ENCODE measurements at places on chromosomes 11 and 22. TPM values are rescaled to one million over a fixed set of nuclear protein-coding genes. Genes with fewer than 3 reads are reported as not detected.

DNA sequence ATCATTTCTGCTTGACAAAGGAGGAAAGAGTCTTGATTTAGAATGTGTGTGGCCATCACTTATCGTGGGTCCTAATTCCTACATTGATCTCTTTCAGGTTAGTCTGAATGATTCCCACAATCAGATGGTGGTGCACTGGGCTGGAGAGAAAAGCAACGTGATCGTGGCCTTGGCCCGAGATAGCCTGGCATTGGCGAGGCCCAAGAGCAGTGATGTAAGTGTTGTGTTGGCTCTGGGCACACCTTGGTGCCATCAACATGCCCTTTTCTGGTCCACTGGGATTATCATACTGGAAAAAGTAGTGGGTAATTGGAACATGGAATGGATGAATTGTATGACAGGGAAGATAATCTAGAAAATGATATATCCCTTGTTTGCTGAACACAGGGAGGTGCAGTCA, 17.1 kb upstream of the SORL1-AS1 start:
- peak overlapping the region; percentile 99 for H3K27ac ChIP-seq
- peaks cover 7% of the 10 kb centered on the region for H3K36me3 ChIP-seq
- H3K4me3 ChIP-seq, result no peak overlapping the region
- DNase-seq, result no peak

DNA sequence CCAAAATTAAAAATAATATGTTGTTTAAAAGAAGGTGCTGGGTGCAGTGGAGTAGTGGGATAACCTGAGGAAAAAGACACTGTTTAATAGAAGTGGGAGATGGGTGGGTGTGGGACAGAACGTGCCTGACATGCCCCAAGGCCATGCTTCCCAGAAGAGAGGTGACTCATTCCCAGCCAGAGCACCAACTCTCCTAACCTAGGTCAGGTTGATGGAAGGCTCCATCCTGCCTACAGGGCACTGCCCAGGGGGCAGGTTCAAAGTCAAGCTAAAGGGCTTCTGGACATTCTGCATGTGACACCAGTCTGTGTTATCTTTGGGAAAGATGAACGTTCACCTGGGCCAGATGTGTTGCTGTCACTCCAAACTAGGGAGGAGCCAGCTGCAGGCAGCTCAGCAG, 453.1 kb downstream of the SOX6 start:
- no peaks in the 10 kb centered on the region for H3K36me3 ChIP-seq
- DNase-seq, result no peak
- H3K27ac ChIP-seq, result no peak overlapping the region
- H3K27me3 ChIP-seq, result no peaks in the 10 kb centered on the region

GRCh38 chr22:39965748-39966147, 5.6 kb downstream of the TMA7B start:
- H3K27ac ChIP-seq, result peak overlapping the region; percentile 68
- H3K4me3 ChIP-seq, result no peak overlapping the region
- H3K27me3 ChIP-seq, result no peaks in the 10 kb centered on the region
- H3K4me1 ChIP-seq, result peaks cover 20% of the 10 kb centered on the region
- H3K36me3 ChIP-seq, result peaks cover 17% of the 10 kb centered on the region
- DNase-seq, result no peak

GRCh38 chr22:48635816-48636215, 1191.9 kb downstream of the BRD1 start:
- H3K27ac ChIP-seq, result no peak overlapping the region
- H3K4me3 ChIP-seq, result no peak overlapping the region
- peaks cover 13% of the 10 kb centered on the region for H3K27me3 ChIP-seq

GRCh38 chr11:103737747-103738146, 298.7 kb upstream of the DDI1 start:
- H3K4me3 ChIP-seq, result no peak overlapping the region
- DNase-seq, result no peak
- H3K36me3 ChIP-seq, result no peaks in the 10 kb centered on the region
- H3K27me3 ChIP-seq, result no peaks in the 10 kb centered on the region

DNA sequence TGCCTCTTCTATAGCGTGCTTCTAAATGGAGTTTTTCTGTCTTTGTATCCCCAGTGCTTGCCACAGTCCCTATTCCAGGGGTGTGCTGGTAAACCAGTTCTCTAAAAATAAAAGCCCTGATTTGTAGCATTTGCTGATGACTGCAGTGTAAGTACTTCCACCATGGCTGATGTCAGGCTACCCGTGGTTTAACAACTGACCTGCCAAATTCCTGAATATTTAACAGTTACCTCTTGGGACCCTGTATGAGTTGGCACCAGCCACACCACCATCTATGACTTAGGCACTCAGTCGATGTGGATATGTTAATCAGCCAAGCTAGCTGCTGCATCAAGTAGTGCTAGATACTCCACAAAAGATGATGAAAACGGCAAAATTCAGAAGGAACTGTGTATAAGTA, 94.0 kb upstream of the MTNR1B start:
- H3K4me1 ChIP-seq, result no peaks in the 10 kb centered on the region
- DNase-seq, result no peak
- H3K27me3 ChIP-seq, result peaks cover 23% of the 10 kb centered on the region

DNA sequence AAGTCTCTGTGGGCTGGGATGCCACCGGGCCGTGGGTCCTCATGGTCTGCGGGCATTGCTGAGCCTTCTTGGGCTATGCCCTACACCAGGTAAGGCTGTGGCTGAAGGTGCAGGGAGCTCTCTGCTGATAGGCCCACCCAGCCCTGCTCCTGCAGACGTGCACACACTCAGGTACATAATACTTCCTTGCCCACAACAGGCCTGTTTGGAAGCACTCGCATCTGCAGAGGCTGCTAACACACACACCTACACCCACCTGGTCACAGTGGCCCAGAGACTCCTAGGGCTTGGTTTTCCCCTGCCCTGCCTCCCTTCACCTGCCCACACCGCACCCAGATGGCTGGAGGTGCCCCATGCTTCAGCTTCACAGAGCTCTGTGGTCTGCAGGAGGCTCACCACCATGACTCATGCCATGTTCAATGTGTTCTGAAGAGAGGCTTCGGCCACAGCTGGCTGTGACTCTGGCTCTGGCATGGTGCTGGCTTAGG, 72.8 kb upstream of the KCNQ1OT1 start:
- H3K36me3 ChIP-seq, result peaks cover 2% of the 10 kb centered on the region
- DNase-seq, result peak; percentile 2
- H3K4me3 ChIP-seq, result no peak overlapping the region
- H3K27ac ChIP-seq, result no peak overlapping the region

GRCh38 chr11:19258641-19259230, 18.0 kb upstream of the E2F8 start:
- H3K27ac ChIP-seq, result no peak overlapping the region
- H3K4me1 ChIP-seq, result peaks cover 2% of the 10 kb centered on the region
- peaks cover 3% of the 10 kb centered on the region for H3K36me3 ChIP-seq
- H3K4me3 ChIP-seq, result no peak overlapping the region

- no peaks in the 10 kb centered on the region for H3K36me3 ChIP-seq
- H3K27ac ChIP-seq, result no peak overlapping the region
These were observed 6.2 kb downstream of the AMOTL1 start for GRCh38 chr11:94774345-94774744.

DNA sequence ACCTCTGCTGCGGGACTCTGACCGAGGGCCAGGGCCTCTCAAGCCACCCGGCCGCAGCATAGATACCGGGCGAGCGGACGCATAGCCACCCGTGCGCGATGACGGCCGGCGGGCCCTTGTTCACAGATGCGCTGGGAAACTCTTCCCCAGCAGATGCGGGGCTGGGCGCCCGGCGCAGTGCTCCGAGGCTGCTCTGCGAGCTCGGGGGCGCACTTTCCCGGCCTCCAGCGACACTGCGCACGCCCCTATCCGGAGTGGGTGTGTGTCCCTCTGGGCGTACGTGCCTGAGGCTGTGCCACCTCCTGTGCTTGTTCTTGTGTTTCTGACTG, 104.7 kb upstream of the E2F8 start:
- H3K36me3 ChIP-seq, result peaks cover 9% of the 10 kb centered on the region
- H3K27ac ChIP-seq, result no peak overlapping the region
- peak overlapping the region; percentile 49 for H3K4me3 ChIP-seq
- H3K4me1 ChIP-seq, result peaks cover 8% of the 10 kb centered on the region
- H3K27me3 ChIP-seq, result peaks cover 82% of the 10 kb centered on the region

- no peak overlapping the region for H3K27ac ChIP-seq
- H3K4me3 ChIP-seq, result no peak overlapping the region
- H3K36me3 ChIP-seq, result peaks cover 5% of the 10 kb centered on the region
- H3K4me1 ChIP-seq, result peaks cover 12% of the 10 kb centered on the region
These were observed 97.6 kb upstream of the BID start for GRCh38 chr22:17871726-17872458.

- H3K27me3 ChIP-seq, result peaks cover 14% of the 10 kb centered on the region
- H3K4me1 ChIP-seq, result peaks cover 33% of the 10 kb centered on the region
- H3K36me3 ChIP-seq, result peaks cover 9% of the 10 kb centered on the region
- no peak for DNase-seq
- H3K4me3 ChIP-seq, result peak overlapping the region; percentile 99
These were observed 624 bp downstream of the TMEM41B start for GRCh38 chr11:9313648-9314290.

GRCh38 chr11:95674657-95675358, 114.8 kb downstream of the FAM76B start:
- H3K36me3 ChIP-seq, result peaks cover 5% of the 10 kb centered on the region
- no peak overlapping the region for H3K4me3 ChIP-seq
- peaks cover 11% of the 10 kb centered on the region for H3K4me1 ChIP-seq
- no peak overlapping the region for H3K27ac ChIP-seq
- no peaks in the 10 kb centered on the region for H3K27me3 ChIP-seq

- H3K27ac ChIP-seq, result no peak overlapping the region
- H3K4me1 ChIP-seq, result no peaks in the 10 kb centered on the region
- no peak for DNase-seq
- H3K27me3 ChIP-seq, result no peaks in the 10 kb centered on the region
- H3K4me3 ChIP-seq, result no peak overlapping the region
- no peaks in the 10 kb centered on the region for H3K36me3 ChIP-seq
These were observed 1099.2 kb downstream of the LRRC4C start for GRCh38 chr11:40360206-40360798.

DNA sequence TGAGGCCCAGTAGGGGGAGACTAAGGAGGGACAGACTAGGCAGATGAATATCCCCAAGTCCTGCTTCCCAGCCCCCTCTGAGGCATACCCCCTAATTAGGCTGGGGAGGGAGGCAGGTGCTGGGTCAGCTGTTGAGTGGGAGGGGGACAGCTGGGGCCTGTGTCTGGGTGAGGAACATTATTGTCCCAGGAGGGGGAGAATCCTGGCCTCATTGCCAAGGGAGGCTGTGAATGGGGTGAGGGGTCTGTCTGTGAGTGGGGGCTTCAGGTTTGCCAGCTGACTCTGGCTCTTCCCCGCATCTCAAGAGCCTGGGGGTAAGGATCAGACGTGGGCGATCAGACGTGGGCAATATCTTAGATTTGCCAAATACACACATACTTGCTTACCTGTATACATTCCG, 2.1 kb downstream of the INPPL1 start:
- peaks cover 2% of the 10 kb centered on the region for H3K36me3 ChIP-seq
- peak overlapping the region; percentile 91 for H3K27ac ChIP-seq
- no peak for DNase-seq
- H3K27me3 ChIP-seq, result no peaks in the 10 kb centered on the region
- peaks cover 25% of the 10 kb centered on the region for H3K4me1 ChIP-seq
- H3K4me3 ChIP-seq, result no peak overlapping the region

GRCh38 chr11:1640076-1640946, 10.7 kb downstream of the KRTAP5-5 start:
- H3K4me1 ChIP-seq, result peaks cover 10% of the 10 kb centered on the region
- no peak overlapping the region for H3K27ac ChIP-seq
- peaks cover 56% of the 10 kb centered on the region for H3K27me3 ChIP-seq
- H3K36me3 ChIP-seq, result no peaks in the 10 kb centered on the region

DNA sequence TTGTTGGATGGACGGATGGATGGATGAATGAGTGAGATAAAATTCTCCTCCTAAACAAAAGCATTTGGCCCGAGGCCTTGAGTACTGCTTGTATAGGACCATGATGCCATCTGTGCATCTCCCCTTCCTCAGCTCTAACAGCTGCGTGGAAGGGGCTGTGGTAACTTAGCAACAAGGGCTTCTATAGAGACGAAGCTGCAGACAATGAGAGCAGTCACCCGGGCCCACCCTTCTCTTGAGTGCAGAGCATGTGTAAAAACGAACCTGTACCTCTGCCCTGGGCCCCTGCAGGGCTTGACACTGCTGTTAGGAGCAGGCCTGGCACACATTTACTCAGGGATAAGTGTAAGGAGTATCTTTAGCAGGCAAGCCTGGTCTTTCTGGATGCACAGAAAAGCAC, 391.5 kb downstream of the CADM1 start:
- H3K27ac ChIP-seq, result no peak overlapping the region
- no peaks in the 10 kb centered on the region for H3K36me3 ChIP-seq
- no peak overlapping the region for H3K4me3 ChIP-seq
- no peaks in the 10 kb centered on the region for H3K4me1 ChIP-seq
- H3K27me3 ChIP-seq, result peaks cover 5% of the 10 kb centered on the region

GRCh38 chr22:19060356-19061009, 61.7 kb downstream of the DGCR2 start:
- H3K4me3 ChIP-seq, result no peak overlapping the region
- peaks cover 11% of the 10 kb centered on the region for H3K36me3 ChIP-seq
- H3K4me1 ChIP-seq, result peaks cover 18% of the 10 kb centered on the region
- no peaks in the 10 kb centered on the region for H3K27me3 ChIP-seq
- H3K27ac ChIP-seq, result peak overlapping the region; percentile 83

DNA sequence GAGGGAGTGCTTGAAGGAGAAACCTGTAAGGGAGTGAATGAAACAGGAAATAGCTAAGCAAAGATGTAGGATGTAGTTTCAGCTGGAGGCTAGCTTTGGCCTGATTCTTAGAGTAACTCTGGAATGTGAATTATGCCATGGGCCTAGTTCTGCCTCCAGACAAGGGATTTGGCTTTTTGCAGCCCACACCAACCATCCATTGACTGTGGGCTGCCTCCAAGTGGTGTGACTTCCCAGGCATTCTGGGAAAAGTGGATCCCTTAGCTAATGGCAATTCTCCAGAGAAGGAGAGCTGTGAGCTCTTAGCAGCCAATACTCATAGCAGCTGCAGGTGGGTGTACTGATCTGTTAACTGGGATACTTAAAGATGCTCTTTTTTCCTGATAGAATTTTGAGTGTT, 2.0 kb upstream of the OR9I1 start:
- H3K4me3 ChIP-seq, result no peak overlapping the region
- peaks cover 34% of the 10 kb centered on the region for H3K27me3 ChIP-seq
- no peaks in the 10 kb centered on the region for H3K36me3 ChIP-seq
- no peak for DNase-seq
- no peak overlapping the region for H3K27ac ChIP-seq

DNA sequence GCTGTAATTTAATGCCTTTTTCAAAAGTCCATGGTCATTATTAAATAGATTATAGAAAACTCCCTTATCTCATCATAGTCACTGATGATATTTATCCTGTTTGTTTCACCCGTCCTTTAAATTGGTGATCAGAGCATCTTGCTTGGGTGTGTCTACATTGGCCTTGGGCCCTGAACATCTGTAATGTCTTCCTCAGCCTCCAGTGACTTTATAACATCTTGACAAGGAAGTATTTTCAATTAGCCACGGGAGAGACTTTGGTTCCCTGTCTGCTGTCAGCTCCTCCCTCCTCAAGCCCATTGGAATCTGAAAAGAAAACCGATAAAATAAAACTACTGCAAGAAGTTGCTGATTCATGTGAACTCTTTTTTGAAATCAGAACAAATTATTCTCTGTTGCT, 116.9 kb upstream of the TTC12 start:
- no peak overlapping the region for H3K4me3 ChIP-seq
- no peak for DNase-seq
- H3K36me3 ChIP-seq, result no peaks in the 10 kb centered on the region
- H3K27ac ChIP-seq, result no peak overlapping the region
- H3K4me1 ChIP-seq, result no peaks in the 10 kb centered on the region

GRCh38 chr11:75317446-75318122, 33.9 kb downstream of the ARRB1 start:
- no peaks in the 10 kb centered on the region for H3K27me3 ChIP-seq
- H3K4me3 ChIP-seq, result no peak overlapping the region
- no peak for DNase-seq
- no peaks in the 10 kb centered on the region for H3K36me3 ChIP-seq
- H3K4me1 ChIP-seq, result peaks cover 26% of the 10 kb centered on the region
- H3K27ac ChIP-seq, result no peak overlapping the region

The ABTB2 gene
- 0.81 TPM for total RNA-seq

The MYRF gene
- total RNA-seq, result 0.47 TPM

The VPREB1 gene
- not detected for total RNA-seq

The RAB39A gene
- not detected for total RNA-seq

The TRIM49 gene
- not detected for total RNA-seq

The SCT gene
- not detected for total RNA-seq

The SYCE3 gene
- total RNA-seq, result not detected

The FAM180B gene
- 0.47 TPM for total RNA-seq
